Activated CD8-positive, alpha-beta T cell treated with anti-CD3 and anti-CD28 coated beads, Interleukin-2, amount 10 ng/mL, durations not matched to agents 7 days and 5 days (primary cell): ENCODE measurements at places on chromosomes 4 and X. TPM values are rescaled to one million over a fixed set of nuclear protein-coding genes. Genes with fewer than 3 reads are reported as not detected.

Gene MXD4
- total RNA-seq: 5.9 TPM

Gene LAMTOR3
- 26.8 TPM for total RNA-seq

DNA sequence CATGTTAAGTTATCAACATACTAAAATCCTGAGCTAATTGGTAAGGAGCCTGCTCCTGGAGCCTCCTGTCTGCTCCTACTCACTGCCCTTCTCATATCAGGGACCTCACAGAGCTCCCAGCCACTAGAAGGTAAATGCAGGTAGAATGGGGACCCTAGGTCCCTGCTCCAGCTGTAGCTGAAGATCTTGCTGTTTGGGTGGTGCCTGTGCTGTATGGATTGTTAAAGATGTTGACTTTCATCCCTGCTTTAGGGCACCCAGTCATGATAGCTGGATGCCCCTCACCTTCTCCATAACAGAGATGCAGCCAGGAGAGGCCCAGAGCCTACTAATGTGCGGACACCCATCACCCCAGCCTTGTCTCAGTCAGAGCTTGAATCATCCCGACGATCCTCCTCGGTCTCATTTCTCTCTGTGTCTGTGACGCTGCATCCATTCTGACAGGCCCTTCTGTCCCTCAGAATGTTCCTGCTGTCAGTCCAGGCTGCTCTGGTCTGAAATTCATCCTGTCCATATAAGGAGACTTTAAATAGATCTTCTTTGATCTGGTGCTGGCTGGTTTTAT is 341.7 kb upstream of the GATB start:
- H3K36me3 ChIP-seq: peaks cover 54% of the 10 kb centered on the region
- H3K27me3 ChIP-seq: no peaks in the 10 kb centered on the region
- H3K27ac ChIP-seq: peak overlapping the region; percentile 100
- no peak for DNase-seq

DNA sequence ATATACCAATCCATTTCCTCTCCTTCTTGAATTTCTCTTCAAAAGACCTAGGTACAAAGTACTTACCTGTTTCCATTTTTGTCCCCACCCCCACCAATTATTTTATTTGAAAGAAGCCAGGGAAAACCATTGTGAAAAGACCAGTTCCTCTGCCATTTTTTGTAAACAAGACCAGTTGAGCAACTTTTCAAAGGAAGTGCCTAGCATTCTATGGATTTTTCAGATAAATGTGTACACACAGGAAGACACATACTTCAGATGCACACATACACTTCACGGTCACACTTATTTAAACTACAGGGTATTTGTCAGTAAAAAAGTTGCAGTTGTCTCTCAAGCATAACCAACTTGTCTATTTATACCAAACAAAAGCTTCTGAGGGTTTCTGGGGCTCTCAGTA is 587.2 kb upstream of the KLHL4 start:
- H3K4me3 ChIP-seq: no peak overlapping the region
- H3K4me1 ChIP-seq: no peaks in the 10 kb centered on the region
- H3K36me3 ChIP-seq: no peaks in the 10 kb centered on the region
- H3K27ac ChIP-seq: no peak overlapping the region
- DNase-seq: no peak
- H3K27me3 ChIP-seq: no peaks in the 10 kb centered on the region

GRCh38 chrX:30301963-30302362 is 7.2 kb downstream of the NR0B1 start:
- H3K4me3 ChIP-seq: no peak overlapping the region
- no peaks in the 10 kb centered on the region for H3K4me1 ChIP-seq
- DNase-seq: no peak
- peaks cover 3% of the 10 kb centered on the region for H3K27me3 ChIP-seq

DNA sequence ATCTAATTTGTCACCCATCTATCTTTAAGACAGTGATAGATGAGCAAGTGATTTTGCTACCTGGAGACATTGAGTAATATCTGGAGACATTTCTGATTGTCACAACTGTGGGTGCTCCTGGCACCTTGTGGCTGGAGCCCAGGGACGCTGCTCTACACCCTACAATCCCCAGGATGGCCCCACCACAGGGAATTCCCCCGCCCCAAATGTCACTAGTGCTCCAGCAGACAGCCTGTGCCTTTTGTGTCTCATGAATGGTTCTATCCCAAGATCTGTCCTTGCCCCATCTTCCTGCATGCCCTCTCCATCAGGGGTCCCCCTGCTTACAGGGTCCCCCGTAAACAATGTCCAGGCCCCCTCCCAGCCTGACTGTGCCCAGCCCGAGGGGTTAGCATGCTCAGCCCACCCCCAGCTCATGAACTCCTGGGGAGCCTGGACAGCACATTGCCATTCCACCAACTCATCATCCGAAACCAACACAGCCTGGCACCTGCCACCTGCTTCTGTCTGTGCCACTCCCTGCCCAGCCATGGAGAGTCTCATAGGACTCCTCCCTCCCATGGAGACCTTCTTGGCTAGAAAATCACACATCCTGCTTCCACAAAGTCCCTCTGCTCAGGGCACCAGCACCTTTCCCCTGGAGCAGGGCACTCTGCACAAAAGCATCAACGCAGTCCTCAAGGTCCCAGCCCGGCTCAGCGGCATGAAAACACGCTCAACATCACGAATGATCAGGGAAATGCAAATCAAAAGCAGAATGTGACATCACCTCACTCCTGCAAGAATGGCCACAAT is 5.7 kb downstream of the P2RY8 start:
- no peak overlapping the region for H3K4me3 ChIP-seq
- peak; percentile 15 for DNase-seq
- no peak overlapping the region for H3K27ac ChIP-seq
- H3K36me3 ChIP-seq: peaks cover 15% of the 10 kb centered on the region
- no peaks in the 10 kb centered on the region for H3K27me3 ChIP-seq

DNA sequence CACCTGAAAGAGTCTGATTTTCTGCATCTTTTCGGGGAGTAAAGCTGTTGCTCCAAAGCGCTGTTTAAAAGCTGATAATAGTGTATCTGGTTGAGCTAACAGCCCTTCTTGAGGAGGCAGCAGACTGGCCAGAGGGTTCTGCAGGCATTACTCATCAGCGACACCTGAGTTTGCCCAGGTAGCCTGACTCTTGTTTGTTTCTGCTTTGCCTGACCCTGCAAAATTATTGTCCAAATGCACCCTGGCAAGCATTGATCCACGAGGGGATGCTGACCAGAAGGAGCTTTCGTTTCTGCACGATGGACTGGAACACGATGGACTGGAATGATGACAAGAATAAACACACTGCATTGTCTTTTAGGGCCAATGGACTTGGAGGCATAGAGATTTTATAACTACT is 6.2 kb downstream of the CD99 start:
- no peak for DNase-seq
- H3K4me3 ChIP-seq: peak overlapping the region; percentile 72
- H3K27ac ChIP-seq: peak overlapping the region; percentile 94

GRCh38 chr4:76689145-76689817 is 208.7 kb downstream of the SOWAHB start:
- H3K4me3 ChIP-seq: peak overlapping the region; percentile 48
- no peaks in the 10 kb centered on the region for H3K36me3 ChIP-seq
- peaks cover 31% of the 10 kb centered on the region for H3K4me1 ChIP-seq
- H3K27me3 ChIP-seq: peaks cover 71% of the 10 kb centered on the region

DNA sequence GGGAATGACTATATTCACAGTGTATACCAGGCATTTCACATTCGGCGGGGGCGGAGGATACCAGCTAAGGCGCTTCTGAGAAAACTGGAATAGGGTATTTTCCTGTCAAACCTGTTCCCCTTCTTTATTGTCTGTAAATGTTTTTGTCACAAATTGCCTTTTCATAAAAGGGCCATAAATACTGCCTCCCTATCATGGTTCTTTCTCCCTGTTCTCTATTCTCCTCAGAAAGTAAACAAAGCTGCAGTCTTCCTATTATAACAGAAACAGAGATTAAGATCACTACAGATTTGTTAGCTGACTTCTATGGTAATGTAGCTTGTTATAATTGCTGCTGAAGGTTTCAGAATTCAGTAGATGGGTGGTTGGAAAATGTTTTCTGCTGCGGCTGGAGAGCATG is 32.2 kb downstream of the MID2 start:
- no peaks in the 10 kb centered on the region for H3K27me3 ChIP-seq
- no peak for DNase-seq
- no peaks in the 10 kb centered on the region for H3K36me3 ChIP-seq
- H3K27ac ChIP-seq: no peak overlapping the region
- no peaks in the 10 kb centered on the region for H3K4me1 ChIP-seq

DNA sequence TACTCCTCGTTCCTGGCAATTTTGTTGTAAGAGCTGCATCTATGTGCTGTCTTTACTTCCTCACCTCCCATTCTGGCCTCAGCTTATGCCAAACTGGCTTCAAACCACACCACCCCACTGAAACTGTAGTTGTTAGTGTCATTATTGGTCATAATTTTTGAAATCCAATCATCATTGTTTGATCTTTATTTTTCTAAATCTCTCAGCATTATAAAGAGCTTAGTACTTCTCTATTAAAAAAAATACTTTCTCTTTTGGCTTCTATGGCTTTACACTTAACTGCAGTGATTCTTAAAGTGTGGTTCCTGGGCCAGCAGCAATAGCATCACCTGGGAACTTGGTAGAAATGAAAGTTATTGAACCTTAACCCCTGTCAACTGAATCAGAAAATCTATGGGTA is 83.5 kb upstream of the GRPR start:
- no peak overlapping the region for H3K27ac ChIP-seq
- DNase-seq: no peak
- H3K4me1 ChIP-seq: peaks cover 3% of the 10 kb centered on the region
- no peaks in the 10 kb centered on the region for H3K27me3 ChIP-seq
- H3K36me3 ChIP-seq: no peaks in the 10 kb centered on the region

GRCh38 chr4:64271601-64272081 is 137.6 kb downstream of the TECRL start:
- DNase-seq: no peak
- H3K27me3 ChIP-seq: no peaks in the 10 kb centered on the region
- no peak overlapping the region for H3K4me3 ChIP-seq
- no peak overlapping the region for H3K27ac ChIP-seq
- no peaks in the 10 kb centered on the region for H3K36me3 ChIP-seq
- no peaks in the 10 kb centered on the region for H3K4me1 ChIP-seq

GRCh38 chrX:150377005-150377404 is 13.9 kb downstream of the MAMLD1 start:
- H3K4me3 ChIP-seq: no peak overlapping the region
- H3K36me3 ChIP-seq: no peaks in the 10 kb centered on the region
- peaks cover 3% of the 10 kb centered on the region for H3K27me3 ChIP-seq
- no peaks in the 10 kb centered on the region for H3K4me1 ChIP-seq
- no peak for DNase-seq

- DNase-seq: no peak
- no peak overlapping the region for H3K4me3 ChIP-seq
- H3K27ac ChIP-seq: no peak overlapping the region
- H3K36me3 ChIP-seq: peaks cover 26% of the 10 kb centered on the region
These were observed 19.2 kb downstream of the LAMTOR3 start for GRCh38 chr4:99875071-99875470.

- H3K4me3 ChIP-seq: no peak overlapping the region
- no peak overlapping the region for H3K27ac ChIP-seq
- peaks cover 5% of the 10 kb centered on the region for H3K4me1 ChIP-seq
- no peak for DNase-seq
These were observed 10.5 kb upstream of the GJB1 start for GRCh38 chrX:71212536-71212935.

GRCh38 chr4:42720533-42720932 is 63.6 kb upstream of the ATP8A1 start:
- no peak overlapping the region for H3K4me3 ChIP-seq
- no peaks in the 10 kb centered on the region for H3K27me3 ChIP-seq
- no peaks in the 10 kb centered on the region for H3K36me3 ChIP-seq
- H3K27ac ChIP-seq: no peak overlapping the region
- DNase-seq: no peak

- no peaks in the 10 kb centered on the region for H3K36me3 ChIP-seq
- no peak overlapping the region for H3K27ac ChIP-seq
- no peak overlapping the region for H3K4me3 ChIP-seq
- H3K27me3 ChIP-seq: no peaks in the 10 kb centered on the region
These were observed 304.9 kb upstream of the KLF3 start for GRCh38 chr4:38359113-38359512.

DNA sequence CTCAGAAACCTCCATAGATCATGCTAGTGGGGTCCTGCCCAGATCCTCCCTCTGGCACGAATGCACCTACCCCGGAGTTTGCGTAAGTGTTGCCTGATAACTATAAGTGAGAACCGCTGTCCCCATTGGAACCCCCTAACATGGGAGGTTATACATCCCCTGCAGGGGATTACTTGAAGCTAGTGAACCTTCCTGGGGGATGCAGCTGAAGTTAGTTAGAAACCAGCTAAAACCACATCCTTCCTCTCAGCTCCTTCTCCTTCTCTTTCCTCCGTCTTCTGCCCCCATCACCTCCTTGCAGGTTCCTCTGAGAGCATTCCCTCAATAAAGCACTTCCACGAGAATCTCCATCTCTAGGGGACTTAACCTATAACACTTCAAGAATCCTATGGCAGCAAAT is 95.0 kb downstream of the ZNF827 start:
- no peak for DNase-seq
- H3K36me3 ChIP-seq: peaks cover 58% of the 10 kb centered on the region
- no peaks in the 10 kb centered on the region for H3K27me3 ChIP-seq
- H3K4me1 ChIP-seq: peaks cover 42% of the 10 kb centered on the region
- H3K4me3 ChIP-seq: peak overlapping the region; percentile 32
